Epithelial cell of esophagus (primary cell): ENCODE measurements at places on chromosomes 16 and 17.

GRCh38 chr17:1190751-1191331 lies 11.1 kb upstream of the ABR start:
- DNase-seq, result peak; percentile 44

GRCh38 chr16:14462811-14463210 lies 167.2 kb downstream of the PARN start:
- DNase-seq, result peak; percentile 73

- peak; percentile 66 for DNase-seq
These were observed 139.7 kb downstream of the AATF start for GRCh38 chr17:37088459-37088858.

GRCh38 chr17:67995570-67996263 lies 552 bp downstream of the C17orf58 start:
- peak; percentile 21 for DNase-seq

- DNase-seq, result no peak
These were observed 40.3 kb downstream of the CYTH1 start for GRCh38 chr17:78741644-78742284.

DNA sequence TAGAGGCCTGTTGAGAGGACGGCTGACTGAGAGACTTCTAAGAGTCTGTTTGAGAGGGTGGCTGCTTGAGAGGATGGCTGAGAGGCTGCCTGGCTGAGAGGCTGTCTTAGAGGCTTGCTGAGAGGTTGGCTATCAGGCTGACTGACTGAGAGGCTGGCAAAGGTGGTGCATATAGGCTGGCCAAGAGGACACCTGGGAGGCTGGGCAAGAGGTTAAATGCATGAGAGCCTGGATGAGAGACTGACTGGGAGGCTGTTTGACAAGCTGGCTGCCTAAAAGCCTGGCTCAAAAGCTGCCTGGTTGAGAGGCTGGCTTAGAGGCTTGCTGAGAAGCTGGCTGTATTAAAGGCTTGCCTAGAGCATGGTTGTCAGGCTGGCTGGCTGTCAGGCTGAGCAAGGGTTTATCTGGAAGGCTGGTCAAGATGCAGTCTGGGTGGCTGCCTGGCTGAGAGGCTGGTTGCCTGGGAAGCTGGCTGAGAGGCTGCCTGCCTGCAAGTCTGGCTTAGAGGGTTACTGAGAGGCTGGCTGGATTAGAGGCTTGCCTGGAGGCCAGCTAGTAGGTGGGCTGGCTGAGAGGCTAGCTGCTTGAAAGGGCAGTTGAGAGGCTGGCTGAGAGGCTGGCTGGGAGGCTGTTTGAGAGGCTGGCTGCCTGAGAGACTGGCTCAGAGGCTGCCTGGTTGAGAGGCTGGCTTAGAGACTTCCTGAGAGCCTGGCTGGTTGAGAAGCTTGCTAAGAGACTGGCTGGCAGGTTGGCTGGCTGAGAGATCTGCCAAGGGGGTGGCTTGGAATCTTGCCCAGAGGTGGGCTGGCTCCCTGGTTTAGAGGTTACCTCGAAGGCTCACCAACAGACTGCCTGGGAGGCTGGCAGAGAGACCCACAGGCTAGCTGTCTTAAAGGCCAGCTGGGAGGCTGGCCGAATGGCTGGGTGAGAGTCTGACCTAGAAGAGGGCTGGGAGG lies 38.3 kb upstream of the ACSM2B start:
- DNase-seq, result no peak

- no peak for DNase-seq
These were observed 179.7 kb downstream of the RAB11FIP4 start for GRCh38 chr17:31570951-31571892.

DNA sequence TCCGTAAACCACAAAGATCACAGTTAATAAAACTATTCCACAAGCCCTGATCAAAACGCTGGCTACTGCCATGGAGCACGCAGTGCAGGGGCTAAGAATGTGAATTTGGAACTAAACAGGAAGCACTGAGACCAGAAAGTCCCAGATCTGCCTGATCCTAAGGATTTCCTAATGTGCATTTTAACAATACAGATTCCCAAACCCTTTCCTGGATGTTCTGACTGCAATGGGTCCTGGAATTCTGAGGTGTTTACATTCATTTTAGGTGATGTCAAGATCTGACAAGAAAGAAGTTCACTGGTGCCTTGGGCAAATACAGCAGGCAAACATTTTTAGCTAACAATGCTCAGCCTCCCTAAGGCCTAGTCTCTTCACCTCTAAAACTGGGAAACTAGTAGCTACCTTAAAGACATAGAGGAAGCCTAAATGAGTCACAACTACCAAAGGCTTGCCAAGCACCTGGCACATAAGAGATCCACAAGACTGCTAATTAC lies 10.3 kb downstream of the NSMCE1 start:
- peak; percentile 74 for DNase-seq
